ENCODE measurements at places on chromosomes 1 and 21. TPM values are rescaled to one million over a fixed set of nuclear protein-coding genes. Genes with fewer than 3 reads are reported as not detected.

DNA sequence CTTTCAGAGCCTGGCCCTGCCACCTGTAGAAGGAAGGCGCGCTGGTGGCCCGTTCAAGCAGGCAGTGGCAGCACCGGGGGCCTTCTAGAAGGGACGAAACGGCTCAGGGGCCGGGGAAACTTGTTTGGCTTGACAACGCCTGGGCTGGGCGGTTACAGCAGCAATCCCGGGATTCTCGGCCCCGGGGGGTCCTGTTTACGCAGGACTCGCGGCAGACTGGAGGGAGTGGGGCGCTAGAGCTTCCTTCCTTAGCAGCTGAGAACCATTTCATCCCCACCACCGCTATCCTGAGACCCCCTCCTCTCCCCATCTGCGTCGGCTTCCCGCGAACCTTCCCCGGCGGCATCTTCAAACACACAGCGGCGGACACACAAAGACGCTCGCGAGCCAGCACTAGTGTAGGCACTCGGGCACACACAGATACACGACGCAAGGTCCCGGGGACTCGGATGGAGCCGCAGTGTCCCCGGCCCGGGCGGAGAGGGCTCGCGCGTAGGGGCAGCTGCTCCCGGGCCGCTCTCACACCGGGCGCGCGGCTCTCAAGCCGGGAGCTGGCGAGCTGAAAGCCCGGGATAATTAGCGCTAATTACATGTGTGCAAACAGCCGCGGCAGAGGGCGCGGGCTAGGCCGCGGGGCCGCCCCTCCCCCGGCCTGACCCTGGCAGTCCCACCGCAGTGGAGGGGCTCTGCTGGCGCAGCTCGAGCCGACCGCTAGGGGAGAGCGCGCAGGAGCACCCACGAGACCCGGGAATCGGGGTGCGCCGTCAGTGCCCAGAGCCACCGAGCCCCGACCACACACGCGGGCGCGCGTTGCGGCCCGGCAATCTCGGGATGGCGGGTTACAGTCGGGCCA lies 271.4 kb downstream of the FOXD2 start:
- DNase-seq = no peak

Gene IFI6
- total RNA-seq = 28.3 TPM

- DNase-seq = no peak
These were observed 883.4 kb upstream of the B3GALT2 start for GRCh38 chr1:194069831-194070218.

Gene RBM11
- 0.23 TPM for total RNA-seq

DNA sequence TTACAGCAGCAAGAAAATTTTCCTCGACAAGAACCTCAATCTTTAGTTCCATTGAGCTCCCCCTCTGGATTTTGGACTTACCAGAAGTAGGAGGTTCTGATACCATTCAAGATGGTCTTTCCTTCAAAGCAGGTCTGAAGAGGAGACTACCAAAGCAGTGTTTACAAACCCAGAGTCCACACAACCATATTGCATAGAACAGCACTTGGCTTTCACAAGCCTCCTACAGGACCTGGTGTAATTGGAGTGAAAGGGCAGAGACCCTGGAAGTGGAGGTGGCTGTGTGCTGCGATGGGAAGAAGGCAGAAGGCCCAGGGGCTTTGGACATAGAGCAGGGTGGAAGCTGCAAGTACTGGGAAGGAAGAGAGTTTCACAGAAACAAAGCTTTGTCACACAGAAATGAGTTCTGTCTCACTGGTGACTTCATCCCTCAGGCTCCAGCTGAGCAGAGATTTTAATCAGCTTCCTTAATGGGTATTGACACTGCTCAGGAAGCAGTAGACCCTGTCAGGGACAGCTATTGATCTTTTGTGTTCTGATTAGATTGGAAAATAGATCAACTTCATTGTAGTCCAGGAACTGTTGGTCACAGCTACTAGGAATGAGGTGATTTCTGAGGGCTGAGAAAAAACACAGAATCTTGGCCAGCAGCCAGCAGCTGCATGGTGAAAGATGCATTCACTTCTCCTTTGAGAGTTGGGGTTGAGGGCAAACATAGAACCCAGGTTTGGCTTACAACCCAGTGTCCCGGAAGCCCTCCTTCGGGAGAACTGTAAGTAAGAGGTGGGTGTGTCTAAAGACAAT lies 124.0 kb downstream of the SYT2 start:
- DNase-seq = no peak

Measured in epithelial cell of proximal tubule (primary cell).